A549 treated with Hydrocortisone at 1 μM for 4 hours (cell line): ENCODE measurements at places on chromosomes 5 and 9. TPM values are rescaled to one million over a fixed set of nuclear protein-coding genes. Genes with fewer than 3 reads are reported as not detected.

Gene CNTFR
- 0.07 to 0.17 TPM (median 0.14 TPM) in 5 replicates for total RNA-seq

Gene C5orf34
- 3.7 to 5.3 TPM (median 4.6 TPM) in 5 replicates for total RNA-seq

Gene F2RL1
- 228 to 272 TPM (median 255 TPM) in 5 replicates for total RNA-seq

Gene AGXT2
- not detected in 5 replicates for total RNA-seq

Gene TRIM52
- 5.4 to 7.6 TPM (median 6.5 TPM) in 5 replicates for total RNA-seq

Gene HTR1A
- total RNA-seq, result not detected in 5 replicates

Gene PIP5K1B
- total RNA-seq, result not detected in 5 replicates

Gene ARL10
- 0.36 to 0.86 TPM (median 0.39 TPM) in 5 replicates for total RNA-seq

Gene PPP1R2B
- total RNA-seq, result 0.07 to 0.14 TPM (median 0.10 TPM) in 5 replicates

Gene SLC23A1
- 0.97 to 1.6 TPM (median 1.5 TPM) in 5 replicates for total RNA-seq
